NCI-H2171 (cell line): ENCODE measurements at places on chromosomes 1 and 21.

DNA sequence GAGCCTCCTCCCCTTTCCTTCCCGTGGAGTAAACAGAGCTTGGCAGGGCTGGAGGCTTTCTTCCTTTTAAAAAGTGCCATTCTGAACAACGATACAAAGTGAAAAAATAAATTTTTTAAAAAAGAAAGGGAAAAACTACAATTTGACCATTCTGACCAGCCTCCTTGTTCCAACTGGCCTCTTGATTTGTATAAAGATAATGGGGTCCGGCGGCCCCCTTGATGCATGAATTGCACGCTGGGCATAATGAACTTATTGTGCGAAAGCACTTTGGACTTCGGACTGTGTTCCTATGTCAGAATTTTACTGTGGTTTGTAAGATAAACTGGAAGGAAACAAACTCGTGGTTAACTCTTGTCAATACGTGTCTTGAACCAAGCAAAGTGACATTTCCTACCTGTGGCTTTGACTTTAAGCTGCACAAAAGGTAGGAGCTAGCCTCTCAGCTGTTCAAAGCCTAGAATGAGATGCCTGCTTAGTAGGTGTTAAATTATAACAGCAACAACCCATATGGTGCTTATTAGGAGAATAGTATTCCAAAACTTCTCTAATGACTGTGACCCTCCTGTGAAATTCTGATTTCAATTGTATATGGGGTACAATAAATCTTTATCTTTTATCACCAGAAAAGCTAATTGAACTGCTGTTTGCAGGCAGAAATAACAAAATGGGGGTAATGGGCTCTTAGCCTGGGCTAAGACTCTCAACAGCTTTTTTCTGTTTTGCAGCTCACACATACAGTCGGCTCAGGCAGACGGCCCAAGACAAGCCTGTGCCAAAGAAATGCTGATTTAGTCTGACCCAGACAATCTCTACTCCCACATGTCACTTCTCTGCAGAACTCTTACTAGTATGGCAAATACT lies 9.3 kb downstream of the IRF2BP2 start:
- DNase-seq: no peak

GRCh38 chr21:41847066-41847804 lies 31.9 kb downstream of the PRDM15 start:
- DNase-seq: no peak

- DNase-seq: no peak
These were observed 46.2 kb downstream of the MTR start for GRCh38 chr1:236841341-236841740.

- DNase-seq: no peak
These were observed 99.4 kb upstream of the TLR5 start for GRCh38 chr1:223242382-223242955.

GRCh38 chr1:228457017-228457395 lies 30.2 kb upstream of the RNF187 start:
- peak; percentile 29 for DNase-seq

GRCh38 chr1:89523572-89524368 lies 859 bp upstream of the LRRC8B start:
- DNase-seq: peak; percentile 39

- peak; percentile 36 for DNase-seq
These were observed 526 bp upstream of the SLC25A24 start for GRCh38 chr1:108200687-108201051.

DNA sequence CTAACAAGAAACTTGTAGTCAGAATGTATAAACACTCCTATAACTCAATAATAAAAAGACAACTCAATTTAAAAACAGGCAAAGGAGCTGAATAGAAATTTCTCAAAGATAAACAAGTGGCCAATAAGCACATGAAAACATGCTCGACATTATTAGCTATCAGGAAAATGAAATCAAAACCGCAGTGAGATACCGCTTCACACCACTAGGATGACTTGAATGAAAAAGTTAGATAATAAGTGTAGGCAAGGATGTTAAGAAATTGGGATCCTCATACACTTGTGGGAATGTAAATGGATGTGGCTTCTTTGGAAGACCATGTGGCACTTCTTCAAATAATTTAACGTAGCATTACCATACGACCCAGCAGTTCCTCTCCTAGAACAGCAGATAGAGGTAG lies 8.9 kb downstream of the RALGPS2 start:
- no peak for DNase-seq

- DNase-seq: no peak
These were observed 29.5 kb downstream of the CEP350 start for GRCh38 chr1:179984101-179984500.

GRCh38 chr1:168732736-168733135 lies 3.7 kb upstream of the DPT start:
- DNase-seq: no peak

- DNase-seq: peak; percentile 55
These were observed 734 bp downstream of the PTPN22 start for GRCh38 chr1:113870778-113871177.

GRCh38 chr1:35637401-35637809 lies 3.9 kb downstream of the PSMB2 start:
- no peak for DNase-seq

- DNase-seq: no peak
These were observed 56.3 kb upstream of the FBXO28 start for GRCh38 chr1:224057461-224058199.

- DNase-seq: peak; percentile 19
These were observed 137.7 kb upstream of the SMYD2 start for GRCh38 chr1:214143006-214143992.

- DNase-seq: peak; percentile 52
These were observed 223.0 kb downstream of the PLA2G4A start for GRCh38 chr1:187051618-187052232.

DNA sequence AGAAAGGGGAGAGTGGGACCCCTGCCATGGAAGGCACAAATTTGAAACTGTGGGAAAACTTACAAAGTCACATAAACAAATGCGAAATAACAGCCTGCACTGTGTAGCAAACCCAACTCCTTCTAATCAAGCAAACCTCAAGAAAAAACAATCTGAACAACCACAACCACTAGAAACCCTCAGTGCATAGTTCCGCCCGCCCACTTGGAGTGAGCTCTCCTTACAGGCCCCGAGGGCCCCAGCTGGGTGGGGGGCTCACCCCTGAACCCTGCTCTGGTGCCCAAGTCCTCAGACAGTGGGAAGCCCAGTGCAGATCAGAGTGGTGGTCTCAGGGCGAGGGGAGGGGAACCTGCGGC lies 931 bp upstream of the MXRA8 start:
- DNase-seq: no peak

GRCh38 chr1:94036730-94037129 lies 84.2 kb downstream of the ABCA4 start:
- DNase-seq: no peak

DNA sequence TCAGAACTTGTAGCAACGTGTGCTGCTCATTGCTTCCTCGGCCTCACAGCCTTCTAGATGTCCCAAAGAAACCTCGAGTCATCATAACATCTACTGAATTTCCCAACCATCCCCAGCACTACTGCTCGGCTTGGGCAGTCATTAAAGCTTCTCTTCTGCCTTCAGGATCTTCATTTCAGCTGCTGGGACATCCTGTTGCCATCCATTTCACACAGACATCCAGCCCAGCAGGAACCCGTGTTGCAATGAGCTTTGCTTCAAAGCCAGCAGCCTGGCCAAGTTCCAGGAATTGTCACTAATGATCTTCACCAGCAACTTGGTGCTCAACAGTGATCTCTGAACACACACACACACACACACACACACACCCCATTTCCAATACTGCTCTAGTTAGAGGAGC lies 18.5 kb downstream of the WLS start:
- peak; percentile 2 for DNase-seq

DNA sequence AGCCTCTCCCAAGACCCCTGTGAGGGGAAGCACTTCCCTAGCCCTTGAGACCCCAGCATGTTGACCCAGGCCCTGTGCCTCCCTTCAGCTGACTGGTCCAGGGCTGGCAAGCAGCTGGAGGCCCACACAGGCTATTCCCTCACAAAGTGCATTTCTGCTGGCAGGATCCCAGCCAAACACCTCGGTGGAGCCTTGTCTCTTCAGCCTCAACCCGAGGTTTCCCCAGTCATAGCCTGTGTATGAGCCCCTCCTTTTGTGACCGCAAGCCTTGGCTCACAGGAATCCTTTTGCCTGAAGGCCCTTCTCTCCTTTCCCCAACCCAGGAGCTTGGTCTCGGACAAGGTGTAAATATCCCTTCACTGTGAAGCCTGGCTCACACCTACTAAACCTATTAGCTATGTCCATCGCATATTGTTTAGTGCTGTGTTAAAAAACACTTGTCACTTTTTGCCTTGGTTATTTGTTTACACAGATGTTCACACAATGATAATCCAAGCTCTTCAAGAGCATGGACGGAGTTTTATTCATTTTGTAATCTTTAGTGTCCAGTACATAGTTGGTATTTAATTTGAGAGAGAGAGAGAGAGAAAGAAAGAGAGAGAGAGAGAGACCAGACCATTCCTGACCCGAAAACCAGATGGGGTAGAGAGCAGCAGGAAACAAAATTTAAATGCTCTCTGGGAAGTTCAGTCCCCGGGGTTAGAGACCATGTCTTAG lies 8.5 kb upstream of the CD247 start:
- no peak for DNase-seq
